ENCODE measurements at places on chromosomes 4 and X.

DNA sequence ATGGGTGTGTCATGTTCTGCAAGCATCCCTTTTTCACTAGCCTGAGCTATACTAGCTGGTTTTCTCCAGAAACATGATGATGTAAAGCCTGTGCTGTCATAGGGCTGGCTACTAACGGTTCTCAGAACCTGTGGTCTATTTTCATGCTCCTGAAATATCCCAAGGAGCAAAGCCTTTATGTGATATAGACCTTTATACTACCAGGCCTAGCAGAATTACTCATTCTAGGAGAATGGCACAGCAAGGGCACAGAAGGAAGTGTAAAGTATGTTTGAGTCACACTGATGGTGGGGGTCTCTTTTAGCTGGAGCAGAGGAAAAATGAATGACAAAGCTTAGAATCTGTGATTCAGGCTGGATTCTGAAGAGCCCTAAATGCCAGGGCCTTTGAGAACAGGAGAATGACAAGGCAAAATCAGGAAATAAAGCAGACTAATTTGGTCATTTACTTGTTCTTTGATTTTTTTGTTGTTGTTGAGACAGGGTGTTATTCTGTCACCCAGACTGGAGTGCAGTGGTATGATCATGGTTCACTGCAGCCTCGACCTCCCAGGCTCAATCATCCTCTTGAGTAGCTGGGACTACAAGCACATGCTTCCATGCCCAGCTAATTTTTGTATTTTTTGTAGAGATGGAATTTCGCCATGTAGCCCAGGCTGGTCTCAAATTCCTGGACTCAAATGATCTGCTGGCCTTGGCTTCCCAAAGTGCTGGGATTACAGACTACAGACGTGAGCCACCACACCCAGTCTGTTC lies 11.8 kb downstream of the TCEAL1 start:
- no peak for DNase-seq

- DNase-seq = no peak
Measured at GRCh38 chrX:10769696-10770619, 149.6 kb upstream of the MID1 start.

DNA sequence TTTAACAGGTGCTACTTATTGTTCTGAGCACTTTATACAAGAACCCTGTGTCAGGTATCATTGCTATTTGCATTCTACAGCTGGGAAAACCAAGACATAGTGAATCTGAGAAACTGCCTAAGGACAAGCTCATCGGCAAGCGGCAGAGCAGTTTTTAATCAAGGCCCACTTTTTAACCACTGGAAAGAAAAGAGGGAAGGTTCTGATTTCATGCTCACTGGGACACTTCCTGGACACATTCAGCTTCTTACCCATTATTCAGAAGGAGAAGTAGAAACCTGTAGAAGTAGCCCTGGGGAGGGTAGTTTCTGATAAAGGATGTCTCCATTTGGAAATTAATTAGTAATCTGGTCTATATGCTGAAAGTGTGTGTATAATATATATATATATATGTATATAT lies 2.5 kb upstream of the LNX1 start:
- DNase-seq = no peak

GRCh38 chr4:161894493-161895167 lies 269.2 kb downstream of the FSTL5 start:
- no peak for DNase-seq

DNA sequence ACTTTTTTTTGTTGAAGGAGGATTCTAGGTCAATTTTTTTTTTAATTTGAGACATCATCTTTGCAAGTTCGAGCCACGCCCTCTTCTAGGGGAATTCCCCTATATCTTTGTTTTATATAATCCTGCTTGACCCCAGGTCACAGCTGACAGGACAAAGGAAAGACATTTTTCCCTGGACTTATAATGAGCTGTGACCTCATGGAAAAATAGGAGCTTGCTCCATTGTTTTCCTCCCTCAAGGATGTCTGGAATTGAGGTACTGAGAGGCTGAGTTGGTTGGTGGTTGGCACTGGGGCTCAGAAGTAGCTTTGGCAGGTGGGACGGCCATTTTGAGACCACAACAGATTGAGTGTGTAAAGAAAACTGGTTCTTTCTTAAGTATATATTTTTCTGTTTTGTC lies 49.0 kb downstream of the GBA3 start:
- no peak for DNase-seq
